ENCODE measurements at places on chromosomes 2 and 18.
A peak's percentile ranks its signal among the peaks of the same experiment; 100 is the strongest.

DNA sequence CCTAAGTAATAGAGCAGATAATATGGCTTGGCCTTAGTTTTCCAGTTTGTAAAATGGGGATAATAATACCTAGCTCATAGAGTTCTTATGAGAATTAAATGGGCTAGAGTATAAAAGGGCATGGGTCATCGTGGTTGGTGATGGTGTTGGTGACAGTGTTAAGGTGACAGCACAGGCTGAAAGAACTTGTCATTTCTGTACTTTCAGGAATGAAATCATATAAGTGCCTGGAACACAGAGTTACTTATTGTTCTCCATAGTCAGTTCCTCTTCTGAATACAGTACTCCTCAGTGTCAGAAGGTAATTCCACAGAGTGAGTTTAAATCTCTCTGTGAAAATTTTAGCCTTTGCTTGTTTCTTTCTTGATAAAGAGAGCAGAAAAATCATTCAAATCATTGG is 42.4 kb downstream of the KIF5C start:
- no peak for DNase-seq

DNA sequence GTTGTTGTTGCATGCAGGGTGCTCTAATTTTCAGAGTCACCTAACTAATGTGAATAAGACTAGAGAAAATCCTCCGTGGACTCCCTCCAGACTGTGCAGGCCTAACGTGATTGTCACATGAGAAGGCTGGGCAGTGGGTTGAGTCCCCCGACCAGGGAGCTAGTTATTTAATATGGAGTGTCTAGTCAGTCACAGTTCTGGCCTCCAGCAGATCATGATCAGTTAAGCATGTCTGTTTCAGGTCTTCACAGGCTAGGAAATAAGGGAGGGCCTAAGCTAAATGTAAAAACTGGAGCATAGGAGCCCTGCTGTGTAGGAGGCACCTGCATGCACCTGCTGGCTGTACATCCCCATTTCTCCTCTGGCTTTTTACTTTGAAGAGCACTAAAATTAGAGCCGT is 86.8 kb downstream of the PRPF40A start:
- no peak for DNase-seq

- no peak for DNase-seq
Measured at GRCh38 chr18:45653090-45653489, 37.8 kb downstream of the SLC14A2 start.

GRCh38 chr2:28626891-28627421 is 124.7 kb upstream of the PPP1CB start:
- DNase-seq: no peak

GRCh38 chr2:145669301-145669700 is 1149.4 kb upstream of the ZEB2 start:
- DNase-seq: no peak

DNA sequence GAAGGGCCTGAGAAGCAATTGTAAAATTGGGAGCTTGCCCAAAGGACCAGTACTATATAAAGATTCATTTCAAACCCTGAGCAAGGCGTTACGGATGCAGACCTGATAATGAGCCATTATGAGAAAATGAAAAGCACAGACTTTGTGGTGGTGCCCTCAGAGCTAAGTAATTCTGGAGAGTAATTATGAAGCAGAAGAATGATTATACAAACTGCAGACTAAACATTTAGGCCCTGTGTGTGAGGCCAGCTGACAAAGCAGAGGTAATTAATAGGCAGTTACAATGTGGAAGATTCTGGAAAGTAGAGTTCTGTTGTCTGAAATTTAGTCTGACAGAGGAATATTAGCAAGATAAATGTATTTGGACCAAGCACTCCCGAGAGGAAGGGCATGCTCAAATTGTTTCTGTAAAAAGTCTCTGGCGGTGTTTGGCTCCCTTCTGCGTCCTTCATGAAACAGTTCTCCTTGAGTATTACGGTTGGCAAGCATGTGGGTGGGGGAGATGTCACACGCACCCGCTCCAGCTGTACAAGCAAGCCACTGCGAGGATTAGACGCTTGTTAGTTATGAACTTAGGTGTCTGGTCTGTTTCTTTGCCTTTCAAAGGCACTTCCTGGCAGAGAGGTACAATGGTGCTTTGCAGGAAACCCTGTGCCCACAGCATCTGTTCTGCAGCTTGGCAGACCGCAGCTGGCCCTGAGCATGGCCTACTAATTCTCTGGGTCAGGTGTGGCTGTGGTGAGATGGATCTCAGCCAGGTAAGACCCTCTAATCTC is 45.5 kb downstream of the CDC42EP3 start:
- peak; percentile 36 for DNase-seq

DNA sequence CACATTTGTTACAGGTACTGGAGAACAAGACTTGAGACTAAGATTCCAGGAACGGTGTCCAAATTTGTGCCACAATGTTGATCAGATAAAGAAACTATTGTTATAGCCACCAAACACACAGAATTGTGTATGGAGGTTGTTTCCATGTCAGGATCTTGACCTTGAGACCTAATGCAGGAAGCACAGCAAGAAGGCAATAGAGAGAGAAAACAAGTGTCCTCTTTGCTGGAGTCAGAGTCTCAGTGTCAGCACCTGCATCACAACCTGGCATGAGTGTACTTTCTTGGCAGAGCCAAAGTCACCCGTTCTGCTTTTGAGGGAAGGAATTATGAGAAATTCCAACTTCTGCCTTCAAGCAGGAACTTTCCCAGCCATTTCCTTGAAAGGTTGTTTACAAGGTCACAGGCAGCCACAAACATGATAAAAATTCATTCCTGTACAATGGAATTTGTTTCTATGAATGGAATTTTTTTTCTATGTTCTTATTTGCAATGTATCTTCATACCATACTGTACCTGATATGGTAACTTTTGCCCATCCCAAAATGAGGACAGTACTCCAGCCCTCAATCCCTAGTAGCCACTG is 118.4 kb downstream of the PKP4 start:
- DNase-seq: no peak

DNA sequence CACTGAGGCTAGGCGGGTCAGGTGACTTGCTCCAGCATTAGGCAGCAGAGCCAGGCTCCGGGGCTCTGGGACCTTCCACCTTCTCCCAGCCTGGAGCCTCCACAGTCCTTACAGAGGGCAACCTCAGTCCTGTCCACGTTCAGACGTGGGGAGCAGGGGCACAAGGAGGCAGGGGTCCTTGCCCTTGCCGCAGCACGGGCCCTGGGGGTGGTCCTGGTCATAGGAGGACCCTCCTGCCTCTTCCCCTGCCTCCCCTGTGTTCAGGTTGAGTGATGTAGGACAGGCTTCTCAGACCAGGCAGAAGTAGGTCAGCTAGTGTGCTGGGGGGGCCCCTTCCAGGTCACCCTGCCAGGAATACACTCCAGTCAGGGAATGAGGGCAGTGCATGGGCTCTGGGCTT is 5.4 kb upstream of the ARHGEF4 start:
- DNase-seq: no peak

- DNase-seq: no peak
Measured at GRCh38 chr2:31297751-31298150, 63.8 kb downstream of the EHD3 start.

DNA sequence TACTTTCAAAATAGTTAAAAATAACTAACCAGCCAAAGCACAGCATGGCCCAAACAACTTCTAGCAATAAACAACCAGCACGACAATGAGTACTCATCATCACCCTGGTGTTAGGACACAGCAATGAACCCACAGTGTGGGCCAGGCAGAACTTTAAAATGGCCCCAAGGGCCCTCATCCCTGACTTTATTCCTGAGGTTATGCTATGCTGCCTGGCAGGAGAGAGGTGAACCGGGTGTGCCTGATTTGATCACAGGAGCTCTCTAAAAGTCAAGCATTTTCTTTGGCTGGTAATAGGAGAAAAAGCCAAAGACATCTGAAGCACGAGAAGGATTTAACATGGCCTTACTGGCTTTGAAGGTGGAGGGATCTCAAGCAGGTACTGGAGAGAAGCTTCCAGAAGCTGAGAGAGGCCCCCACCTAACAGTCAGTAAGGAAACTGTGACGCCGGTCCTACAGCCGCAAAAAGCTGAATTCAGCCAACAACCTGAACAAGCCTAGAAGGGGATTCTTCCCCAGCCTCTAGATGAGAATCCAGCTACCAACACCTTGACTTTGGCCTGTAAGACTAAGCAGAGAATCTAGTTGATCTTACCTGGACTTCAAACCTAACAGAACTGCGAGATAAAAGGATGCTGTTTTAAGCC is 115.4 kb downstream of the DDX1 start:
- no peak for DNase-seq

GRCh38 chr2:239178484-239178883 is 222.3 kb downstream of the HDAC4 start:
- DNase-seq: no peak

DNA sequence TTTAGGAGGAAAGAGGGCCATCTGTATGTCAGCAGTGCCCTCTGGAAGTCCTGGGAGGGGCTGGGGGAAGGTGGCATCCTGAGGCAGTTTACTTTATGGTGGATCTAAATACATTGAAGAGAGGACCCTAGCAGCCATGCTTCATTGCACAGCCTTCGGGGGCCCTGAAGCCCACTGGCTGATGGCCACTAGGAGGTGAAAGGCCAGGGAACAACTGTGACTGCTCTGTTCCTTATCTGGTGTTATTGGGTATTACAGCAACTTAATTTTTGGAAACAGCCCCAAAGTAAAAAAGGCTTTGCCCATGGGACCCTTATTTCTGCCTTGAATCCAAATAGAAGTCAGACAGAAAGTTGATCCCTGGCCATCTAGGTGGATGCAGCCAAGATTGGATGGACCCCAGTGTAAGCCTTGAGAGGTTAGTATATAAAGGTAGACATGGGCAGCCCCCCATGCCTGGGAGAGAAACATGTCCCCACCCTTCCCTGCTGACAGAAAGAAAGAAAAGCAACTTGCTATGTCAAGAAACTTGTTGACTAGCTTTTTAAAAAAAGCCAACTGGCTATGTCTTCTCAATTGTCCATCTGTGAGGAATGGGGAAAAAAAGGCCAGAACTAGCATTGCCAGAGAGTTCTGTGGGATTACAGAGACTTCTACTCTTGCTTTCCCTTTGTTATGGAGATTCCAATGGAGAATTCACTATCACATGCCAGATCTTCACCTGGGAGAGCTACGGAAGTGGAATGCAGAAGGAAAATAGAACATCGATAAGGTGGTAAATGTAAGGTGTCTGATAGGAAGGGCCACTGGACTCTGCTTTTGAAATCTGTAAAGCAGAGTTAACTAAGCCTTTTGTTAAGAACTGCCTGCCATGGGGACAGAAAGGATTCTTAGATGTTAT is 58.6 kb upstream of the OSR1 start:
- no peak for DNase-seq

DNA sequence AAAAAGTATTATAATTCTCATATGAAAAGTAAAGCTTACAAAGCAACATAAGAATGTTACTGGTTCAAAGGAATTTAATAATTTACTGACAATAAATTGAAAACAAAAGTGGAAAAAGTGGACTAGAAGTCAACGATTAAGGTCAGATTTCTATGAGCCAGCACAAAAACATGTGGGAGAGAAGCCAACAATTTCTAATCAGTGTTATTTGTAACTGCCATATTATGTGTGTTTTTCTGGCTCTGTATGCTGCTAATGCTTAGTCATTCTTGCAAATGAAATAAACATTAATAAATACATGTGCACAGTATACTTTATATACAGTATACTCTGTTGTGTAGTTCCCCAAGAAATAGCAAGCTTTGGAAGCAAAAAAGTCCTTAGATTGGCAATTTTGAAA is 301.3 kb upstream of the RGPD4 start:
- no peak for DNase-seq

DNA sequence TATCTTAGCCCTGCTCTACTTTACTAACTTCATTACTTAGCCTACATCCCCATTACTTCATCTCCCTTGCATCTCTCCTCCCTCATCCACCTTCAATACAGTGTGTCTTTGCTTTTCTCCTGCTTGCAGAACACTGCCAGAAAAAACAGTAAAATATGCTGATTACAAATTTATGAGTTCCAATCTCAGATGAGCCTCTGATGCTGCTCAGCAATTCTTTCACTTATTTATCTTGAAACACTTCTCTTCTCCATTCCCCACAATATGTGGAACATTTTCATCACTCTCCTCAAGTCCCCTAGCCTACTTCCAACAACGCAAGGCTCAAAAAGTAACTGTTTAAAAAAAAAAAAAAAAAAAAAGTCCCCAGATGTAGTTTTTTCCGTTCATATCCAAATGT is 7.1 kb downstream of the VPS54 start:
- DNase-seq: no peak

DNA sequence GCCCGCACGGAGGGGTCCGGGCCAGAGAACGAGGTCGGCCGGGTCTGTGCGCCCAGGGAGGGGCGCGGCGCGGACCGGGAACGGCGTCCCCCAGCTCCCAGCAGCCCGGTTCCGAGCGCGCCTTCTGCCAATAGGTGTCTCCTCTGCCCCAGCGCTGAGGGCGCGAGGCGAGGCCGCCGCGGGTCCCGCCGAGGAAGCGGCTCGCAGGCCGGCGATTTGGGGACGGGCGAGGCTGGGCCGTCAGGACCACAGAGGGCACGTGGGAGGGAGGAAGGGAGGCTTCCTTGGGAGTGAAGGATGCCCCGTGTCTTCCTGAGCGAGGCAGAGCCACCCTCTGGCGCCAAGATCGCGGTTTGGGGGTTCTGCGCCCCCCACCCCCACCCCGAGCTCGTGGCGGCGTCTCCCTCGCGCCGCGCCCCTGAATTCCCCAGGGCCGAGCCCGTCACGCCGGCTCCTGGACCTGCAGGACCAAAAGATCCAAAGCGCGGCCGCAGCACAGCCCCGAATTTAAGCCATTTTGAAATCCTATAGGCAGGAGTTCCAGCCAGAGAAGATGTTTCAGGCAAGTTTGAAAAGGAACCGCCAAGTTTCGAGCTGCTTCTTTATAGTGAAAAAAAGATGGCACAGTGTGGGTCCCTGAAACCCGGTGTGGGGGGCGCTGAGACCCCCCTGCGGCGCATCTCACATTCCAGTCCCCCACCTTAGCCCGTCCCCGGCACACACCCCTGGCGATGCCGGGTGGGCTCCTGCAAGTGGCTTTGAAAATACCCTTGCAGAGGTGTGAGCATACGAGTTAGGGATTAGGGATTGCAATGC is 909 bp downstream of the NFATC1 start:
- DNase-seq: peak; percentile 47

DNA sequence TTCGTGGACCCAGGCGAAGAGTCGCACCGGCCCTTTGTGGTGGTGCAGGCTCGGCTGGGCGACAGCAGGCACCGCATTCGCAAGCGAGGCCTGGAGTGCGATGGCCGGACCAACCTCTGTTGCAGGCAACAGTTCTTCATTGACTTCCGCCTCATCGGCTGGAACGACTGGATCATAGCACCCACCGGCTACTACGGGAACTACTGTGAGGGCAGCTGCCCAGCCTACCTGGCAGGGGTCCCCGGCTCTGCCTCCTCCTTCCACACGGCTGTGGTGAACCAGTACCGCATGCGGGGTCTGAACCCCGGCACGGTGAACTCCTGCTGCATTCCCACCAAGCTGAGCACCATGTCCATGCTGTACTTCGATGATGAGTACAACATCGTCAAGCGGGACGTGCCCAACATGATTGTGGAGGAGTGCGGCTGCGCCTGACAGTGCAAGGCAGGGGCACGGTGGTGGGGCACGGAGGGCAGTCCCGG is 3.5 kb downstream of the INHBB start:
- no peak for DNase-seq

GRCh38 chr2:37776487-37776886 is 105.0 kb upstream of the CDC42EP3 start:
- DNase-seq: no peak

GRCh38 chr2:128941751-128942150 is 623.1 kb upstream of the HS6ST1 start:
- no peak for DNase-seq

GRCh38 chr2:229342376-229342775 is 71.3 kb upstream of the PID1 start:
- no peak for DNase-seq

Data from activated T-cell treated with anti-CD3 and anti-CD28 coated beads for 1 hour (primary cell).